ENCODE measurements at places on chromosomes 12 and 14.

DNA sequence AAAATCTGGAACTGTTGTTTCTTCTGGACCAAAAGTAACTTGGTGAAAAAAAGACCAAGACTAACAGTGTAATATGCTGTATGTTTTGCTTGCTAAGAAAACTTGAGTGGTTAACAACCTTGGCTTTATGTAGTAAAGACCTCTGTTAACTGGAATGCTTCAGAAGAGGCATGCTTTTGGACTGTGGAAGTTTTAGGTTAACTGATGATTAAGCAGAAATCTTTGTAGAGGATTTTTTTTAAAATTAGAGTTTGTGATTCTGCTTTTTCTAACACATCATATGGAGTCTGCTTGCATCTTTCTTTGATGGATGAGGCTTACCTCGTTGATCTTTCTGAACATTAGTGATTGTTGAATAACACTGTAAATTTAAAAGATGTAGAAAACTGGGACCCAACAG, 17.5 kb downstream of the PELI2 start:
- no peak for DNase-seq

GRCh38 chr14:51845811-51846210, 14.6 kb upstream of the GNG2 start:
- DNase-seq, result no peak

DNA sequence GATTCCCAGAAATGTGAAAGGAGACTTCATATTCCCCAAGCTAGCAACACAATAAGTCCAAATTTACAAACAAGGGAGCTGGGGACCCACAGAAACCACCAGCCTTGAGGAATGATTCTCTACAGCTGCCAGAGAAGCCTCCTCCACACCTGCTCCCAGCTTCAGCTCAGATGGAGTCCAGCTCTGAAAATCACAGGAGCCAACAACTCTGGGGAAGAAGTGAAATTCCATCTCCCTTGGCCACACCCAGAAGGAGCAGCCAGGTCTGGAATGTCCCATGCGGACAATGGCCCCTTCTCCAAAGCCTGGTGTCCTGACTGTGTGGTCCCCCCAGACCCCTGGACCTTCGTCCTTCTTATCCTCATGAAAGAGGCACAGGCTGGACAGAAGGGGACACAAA, 45.4 kb downstream of the SYNE3 start:
- DNase-seq, result no peak

GRCh38 chr12:126883697-126884096, 1383.3 kb upstream of the TMEM132C start:
- DNase-seq, result no peak

- no peak for DNase-seq
Measured at GRCh38 chr14:93941293-93941910, 14.3 kb downstream of the FAM181A start.

Data from hematopoietic multipotent progenitor cell treated with erythropoietin and hydrocortisone succinate and interleukin-3 and kit ligand, for 17 days (in vitro differentiated cells).